ENCODE measurements at places on chromosomes 3 and 15.

DNA sequence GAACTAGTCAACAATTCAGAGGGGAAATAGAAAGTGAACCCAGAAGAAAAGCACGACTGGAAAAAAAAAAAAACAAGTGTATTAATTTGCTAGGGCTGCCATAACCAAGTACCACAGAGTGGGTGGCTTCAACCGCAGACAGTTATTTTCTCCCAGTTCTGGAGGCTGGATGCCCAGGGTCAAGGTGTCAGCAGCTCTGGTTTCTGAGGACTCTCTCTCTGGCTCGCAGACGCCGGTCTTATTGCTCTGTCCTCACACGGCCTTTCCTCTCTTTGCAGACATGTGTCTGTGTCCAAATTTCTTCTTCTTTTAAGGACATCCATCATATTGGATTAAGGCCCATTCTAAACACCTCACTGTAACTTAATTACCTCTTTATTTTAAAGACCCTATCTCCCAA, 291.8 kb downstream of the XXYLT1 start:
- DNase-seq: no peak

GRCh38 chr15:80159811-80160569, 7.2 kb downstream of the FAH start:
- no peak for DNase-seq

- DNase-seq: no peak
Measured at GRCh38 chr3:131072845-131073244, 46.2 kb downstream of the NEK11 start.

GRCh38 chr15:56715220-56715619, 18.1 kb downstream of the ZNF280D start:
- no peak for DNase-seq

DNA sequence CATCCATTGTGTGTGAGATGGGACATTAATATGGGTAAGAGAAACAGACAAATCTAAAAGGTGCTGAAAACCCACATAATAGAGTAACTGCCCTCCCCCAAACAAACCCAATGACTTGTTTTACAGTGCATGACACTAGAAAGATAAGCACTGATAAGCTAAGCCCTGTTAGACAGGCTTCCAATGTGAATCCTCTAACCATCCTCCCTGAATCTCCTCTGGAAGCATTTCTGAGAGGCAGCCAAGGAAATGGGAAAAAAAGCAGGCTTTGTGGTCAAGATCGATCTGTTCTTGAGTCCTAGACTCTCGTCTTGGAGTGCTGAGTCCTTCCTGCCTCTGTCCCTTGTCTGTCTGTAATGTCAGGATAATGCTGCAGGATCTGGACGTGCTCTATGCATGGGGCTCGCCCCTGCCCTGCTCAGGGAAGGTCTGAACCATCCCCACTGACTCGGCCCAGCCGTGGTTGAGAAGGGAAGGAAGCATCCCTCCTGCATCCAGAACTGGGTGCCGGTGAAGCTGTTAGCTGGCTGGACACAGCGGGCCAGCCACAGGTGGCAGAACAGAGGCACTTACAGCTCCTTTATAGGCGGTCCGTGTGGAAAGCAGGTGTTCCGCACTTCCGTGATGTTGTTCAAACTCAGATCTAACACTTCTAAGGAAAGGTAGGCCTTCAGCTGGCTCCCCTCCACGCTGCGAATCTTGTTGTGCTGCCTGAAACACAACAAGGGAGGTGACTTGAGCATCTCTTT, 84.1 kb downstream of the LRIG1 start:
- DNase-seq: no peak

- DNase-seq: no peak
Measured at GRCh38 chr15:77837649-77838025, 204.9 kb upstream of the LINGO1 start.

- no peak for DNase-seq
Measured at GRCh38 chr3:48938156-48938555, 19.5 kb downstream of the ARIH2 start.

- DNase-seq: no peak
Measured at GRCh38 chr3:100333970-100334487, 528 bp upstream of the NIT2 start.

Data from SK-N-DZ (cell line).